ENCODE measurements at places on chromosomes 11 and 22. TPM values are rescaled to one million over a fixed set of nuclear protein-coding genes. Genes with fewer than 3 reads are reported as not detected.
A peak's percentile ranks its signal among the peaks of the same experiment; 100 is the strongest.

Gene MRGPRX4
- total RNA-seq, result not detected

GRCh38 chr22:49408102-49408836 lies 419.4 kb downstream of the BRD1 start:
- no peak overlapping the region for H3K27ac ChIP-seq
- H3K4me1 ChIP-seq, result no peaks in the 10 kb centered on the region
- no peak overlapping the region for H3K4me3 ChIP-seq

GRCh38 chr11:67626970-67627369 lies 2.8 kb downstream of the NUDT8 start:
- no peaks in the 10 kb centered on the region for H3K36me3 ChIP-seq
- H3K4me1 ChIP-seq, result no peaks in the 10 kb centered on the region
- H3K27ac ChIP-seq, result no peak overlapping the region
- no peaks in the 10 kb centered on the region for H3K27me3 ChIP-seq
- DNase-seq, result no peak

- H3K27me3 ChIP-seq, result no peaks in the 10 kb centered on the region
- H3K36me3 ChIP-seq, result peaks cover 65% of the 10 kb centered on the region
- H3K4me1 ChIP-seq, result peaks cover 10% of the 10 kb centered on the region
- H3K4me3 ChIP-seq, result no peak overlapping the region
- H3K27ac ChIP-seq, result no peak overlapping the region
- DNase-seq, result no peak
These were observed 30.9 kb downstream of the PPM1F start for GRCh38 chr22:21921729-21922128.

GRCh38 chr22:46362203-46362933 lies 26.9 kb downstream of the TRMU start:
- no peak overlapping the region for H3K4me3 ChIP-seq
- H3K27me3 ChIP-seq, result peaks cover 4% of the 10 kb centered on the region
- H3K4me1 ChIP-seq, result no peaks in the 10 kb centered on the region

- no peaks in the 10 kb centered on the region for H3K27me3 ChIP-seq
- no peaks in the 10 kb centered on the region for H3K36me3 ChIP-seq
- peaks cover 46% of the 10 kb centered on the region for H3K4me1 ChIP-seq
- peak; percentile 94 for DNase-seq
- peak within 1 kb of the TSS; percentile 94 for H3K4me3 ChIP-seq
These were observed at the start of gene FADS3 for GRCh38 chr11:61891331-61892084. TSS of gene FADS3 (minus strand) at chr11:61891545. CDS start at chr11:61891381, 164 bp downstream.

DNA sequence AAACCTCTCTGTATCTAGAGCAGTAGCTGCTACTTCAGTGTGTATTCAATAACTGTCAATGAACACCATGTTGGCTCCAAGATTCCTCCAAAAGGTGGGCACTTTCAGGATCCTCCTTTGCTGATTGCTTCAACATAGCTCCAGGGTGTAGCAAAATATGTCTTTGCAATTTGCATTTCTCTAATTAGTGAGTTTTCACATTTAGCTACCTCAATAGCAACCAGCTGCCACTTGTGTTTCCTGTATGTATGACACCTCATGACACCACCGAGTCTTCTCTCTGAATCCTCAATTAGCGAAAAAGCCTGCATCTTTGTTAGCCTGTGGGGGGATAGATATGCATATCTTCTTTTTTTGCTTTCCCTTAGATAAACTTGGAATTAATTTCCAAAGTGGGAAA lies 898.3 kb upstream of the FAT3 start:
- no peak overlapping the region for H3K4me3 ChIP-seq
- H3K36me3 ChIP-seq, result no peaks in the 10 kb centered on the region
- H3K27ac ChIP-seq, result no peak overlapping the region
- no peaks in the 10 kb centered on the region for H3K4me1 ChIP-seq

Gene TLCD5
- total RNA-seq, result 7.2 TPM

Gene CHCHD10
- total RNA-seq, result 51.5 TPM

- H3K36me3 ChIP-seq, result no peaks in the 10 kb centered on the region
- H3K27ac ChIP-seq, result peak overlapping the region; percentile 59
- H3K27me3 ChIP-seq, result no peaks in the 10 kb centered on the region
- peaks cover 32% of the 10 kb centered on the region for H3K4me1 ChIP-seq
These were observed 16.6 kb downstream of the ARAP1 start for GRCh38 chr11:72735495-72736027.

Gene ZP1
- not detected for total RNA-seq

DNA sequence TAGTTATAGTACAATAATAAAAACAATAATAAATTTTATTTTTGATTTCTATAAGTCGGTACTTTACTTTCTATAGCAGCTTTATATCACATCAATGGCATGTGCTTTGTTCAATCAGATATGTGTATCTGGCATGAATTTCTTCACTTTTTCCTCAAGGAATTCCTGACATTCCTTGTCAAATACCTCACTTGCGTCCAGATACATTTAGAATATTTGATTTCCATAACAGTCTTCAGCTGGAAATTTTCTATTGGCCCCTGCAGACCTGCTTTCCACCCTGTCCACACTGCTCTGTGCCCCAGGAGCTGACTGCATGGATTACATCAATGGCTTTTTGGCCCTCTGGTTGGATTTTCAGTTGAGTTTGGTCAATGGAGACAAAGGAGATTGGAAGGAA lies 93.2 kb downstream of the FAR1 start:
- no peak overlapping the region for H3K4me3 ChIP-seq
- no peaks in the 10 kb centered on the region for H3K36me3 ChIP-seq
- no peak for DNase-seq
- no peaks in the 10 kb centered on the region for H3K4me1 ChIP-seq
- H3K27ac ChIP-seq, result no peak overlapping the region

Gene CELF1
- 188 TPM for total RNA-seq

DNA sequence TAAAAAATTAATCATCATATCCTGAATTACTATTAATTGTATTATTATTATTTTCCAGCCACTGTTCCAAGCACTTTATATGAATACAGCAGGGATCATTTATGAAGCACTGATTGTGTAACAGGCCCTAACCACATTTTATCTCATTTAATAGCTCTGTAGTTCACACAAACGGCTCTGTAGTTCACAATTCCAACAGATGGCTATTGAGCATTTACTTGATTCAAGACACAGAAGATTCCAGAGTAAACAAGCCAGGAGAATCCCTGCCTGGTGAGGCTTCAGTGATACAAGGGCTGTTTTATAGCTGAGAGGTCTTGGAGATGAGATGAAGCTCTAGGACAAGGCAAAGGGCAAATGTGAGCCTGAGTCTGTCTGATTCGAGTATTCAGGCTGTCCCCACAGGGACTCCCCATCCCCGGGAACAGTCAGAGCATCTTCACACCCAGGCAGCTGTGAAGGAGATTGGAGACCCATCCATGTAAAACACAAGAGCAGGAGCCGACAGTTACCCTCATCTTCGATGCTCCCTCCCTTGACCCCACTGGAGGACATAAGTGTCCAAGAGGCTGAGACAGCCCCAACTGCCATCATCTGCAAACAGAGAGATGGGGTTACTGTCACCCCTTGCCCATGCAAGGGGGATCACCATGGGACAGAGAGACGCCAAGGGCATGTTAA lies 222.5 kb downstream of the MN1 start:
- no peak for DNase-seq
- H3K27me3 ChIP-seq, result no peaks in the 10 kb centered on the region
- no peaks in the 10 kb centered on the region for H3K4me1 ChIP-seq
- no peak overlapping the region for H3K27ac ChIP-seq

GRCh38 chr11:70454197-70454767 lies 56.0 kb downstream of the CTTN start:
- H3K4me1 ChIP-seq, result no peaks in the 10 kb centered on the region
- DNase-seq, result no peak
- no peak overlapping the region for H3K4me3 ChIP-seq
- no peak overlapping the region for H3K27ac ChIP-seq
